ENCODE measurements at places on chromosomes 3 and 15. TPM values are rescaled to one million over a fixed set of nuclear protein-coding genes. Genes with fewer than 3 reads are reported as not detected.

The CCR3 gene
- 0.14 TPM for total RNA-seq

The PRTG gene
- total RNA-seq: 13.5 TPM

The TUSC7 gene
- total RNA-seq: 4.8 TPM

The GRK7 gene
- total RNA-seq: not detected

The RAB27A gene
- 3.4 TPM for total RNA-seq

The MESP2 gene
- not detected for total RNA-seq

The RLBP1 gene
- total RNA-seq: 0.46 TPM

The ECE2 gene
- total RNA-seq: 0.21 TPM

The TM4SF4 gene
- total RNA-seq: not detected

The GOLGA8M gene
- total RNA-seq: not detected

The PAQR5 gene
- total RNA-seq: 3.3 TPM

The C3orf80 gene
- total RNA-seq: 0.26 TPM

The ANKUB1 gene
- total RNA-seq: 0.36 TPM

The ISL2 gene
- 14.1 TPM for total RNA-seq

The GPR87 gene
- 0.14 TPM for total RNA-seq

The PAQR9 gene
- total RNA-seq: 2.5 TPM

The SPATA12 gene
- total RNA-seq: 0.76 TPM

The REC114 gene
- not detected for total RNA-seq

The NR2E3 gene
- total RNA-seq: 0.77 TPM

The CYP8B1 gene
- 1.7 TPM for total RNA-seq

The CPN2 gene
- 0.15 TPM for total RNA-seq

The CDCP1 gene
- total RNA-seq: 0.51 TPM

The PAK6 gene
- total RNA-seq: 11.0 TPM

The KY gene
- 1.1 TPM for total RNA-seq

The GOLGA8K gene
- total RNA-seq: 0.98 TPM

The ATP2C1 gene
- 46.9 TPM for total RNA-seq

The CSTA gene
- total RNA-seq: 0.85 TPM

The SERPINI2 gene
- not detected for total RNA-seq

The GOLGA6L7 gene
- 0.21 TPM for total RNA-seq

The CNTN3 gene
- total RNA-seq: 2.7 TPM

The SI gene
- total RNA-seq: not detected

The ZNF501 gene
- 0.43 TPM for total RNA-seq

The ASB14 gene
- 0.68 TPM for total RNA-seq

The LRRC49 gene
- total RNA-seq: 65.1 TPM

The ZMYND10 gene
- total RNA-seq: 14.3 TPM

The CACNA2D3 gene
- 6.6 TPM for total RNA-seq

The MYRIP gene
- total RNA-seq: 10.2 TPM

The SLC51A gene
- 3.9 TPM for total RNA-seq
